Stimulated activated CD8-positive, alpha-beta memory T cell treated with anti-CD3 and anti-CD28 coated beads, Interleukin-7, amount 100 ng/mL, for 24 hours (primary cell): ENCODE measurements at places on chromosomes 2 and 18.

DNA sequence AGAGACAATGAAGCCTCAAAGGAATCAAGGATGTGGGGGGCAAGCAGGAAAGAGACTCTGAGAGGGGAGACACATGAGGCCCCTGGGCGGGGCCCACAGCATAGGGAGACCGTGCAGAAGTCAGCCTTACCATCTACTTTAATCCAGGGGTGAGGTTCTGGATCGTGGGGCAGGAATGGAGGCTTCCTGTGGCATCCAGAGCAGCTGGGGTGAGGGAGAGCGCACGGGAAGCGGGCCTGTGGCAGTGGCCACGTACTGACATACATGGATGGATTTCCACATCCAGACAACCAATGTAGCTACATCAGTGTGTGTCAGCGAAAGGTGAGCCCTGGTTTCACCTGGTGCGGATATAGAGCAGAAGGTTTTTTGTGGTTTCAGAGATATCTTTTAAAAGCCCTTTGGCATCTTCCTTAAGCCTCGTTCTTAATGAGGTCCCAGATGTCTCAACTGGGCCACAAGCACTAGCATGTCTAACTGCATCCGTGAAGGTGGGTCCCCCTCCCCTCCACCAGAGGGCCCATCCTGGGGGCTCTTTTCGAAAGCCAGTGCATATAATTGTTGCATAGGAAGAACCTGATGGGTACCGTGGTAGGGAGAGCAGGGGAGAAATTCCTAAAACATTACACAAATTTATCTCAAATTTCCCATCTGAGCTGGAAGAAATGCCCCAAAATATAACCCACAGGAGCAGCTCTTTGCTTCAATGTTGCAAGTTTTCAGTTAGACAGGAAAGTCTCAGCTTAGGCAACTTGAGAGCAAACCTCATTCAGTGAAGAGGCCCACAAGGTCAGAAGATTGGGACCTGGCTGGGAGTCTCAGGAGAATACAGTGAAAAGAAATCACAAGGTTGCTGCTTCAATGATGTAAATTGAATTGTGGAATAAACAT is 90.9 kb downstream of the SP3 start:
- no peak for DNase-seq

- no peak for DNase-seq
Observed at GRCh38 chr2:46367286-46367685, 70.1 kb downstream of the EPAS1 start.

- DNase-seq = no peak
Observed at GRCh38 chr2:65130664-65131175, 814 bp upstream of the RAB1A start.

DNA sequence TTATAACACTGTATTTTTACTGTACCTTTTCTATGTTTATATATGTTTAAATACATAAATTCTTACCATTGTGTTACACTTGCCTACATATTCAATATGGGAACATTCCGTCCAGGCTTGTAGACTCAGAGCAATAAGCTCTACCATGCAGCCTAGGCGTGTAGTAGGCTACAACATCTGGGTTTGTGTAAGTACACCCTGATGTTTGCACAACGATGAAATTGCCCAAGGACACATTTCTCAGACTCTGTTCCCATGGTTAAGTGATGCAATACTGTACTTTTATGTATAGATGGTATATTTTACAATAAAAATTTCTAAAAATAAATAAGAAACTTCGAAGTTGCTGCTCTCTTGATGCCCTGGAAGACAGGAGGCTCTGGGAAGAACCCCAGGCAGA is 38.4 kb downstream of the YPEL5 start:
- no peak for DNase-seq

GRCh38 chr18:26618135-26618534 is 69.8 kb upstream of the KCTD1 start:
- no peak for DNase-seq

DNA sequence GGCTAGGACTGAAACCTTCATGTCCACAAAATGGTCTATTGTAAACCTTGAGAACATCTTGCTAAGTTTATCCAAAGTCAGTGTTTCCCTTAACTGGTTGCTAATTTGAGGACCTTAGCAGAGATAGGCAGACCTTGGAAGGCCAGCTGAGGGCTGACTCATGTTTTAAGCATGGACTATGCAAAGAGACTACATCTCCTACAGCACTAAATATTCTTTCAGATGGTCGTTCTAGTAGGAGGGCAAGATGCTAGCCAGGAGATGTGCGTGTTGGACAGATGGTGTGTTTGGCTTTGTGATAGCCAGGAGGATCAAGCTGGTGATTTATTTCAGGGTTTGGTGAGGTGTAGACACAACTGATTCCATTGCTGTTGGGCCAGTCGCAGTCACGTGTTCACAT is 75.8 kb downstream of the NRP2 start:
- no peak for DNase-seq

DNA sequence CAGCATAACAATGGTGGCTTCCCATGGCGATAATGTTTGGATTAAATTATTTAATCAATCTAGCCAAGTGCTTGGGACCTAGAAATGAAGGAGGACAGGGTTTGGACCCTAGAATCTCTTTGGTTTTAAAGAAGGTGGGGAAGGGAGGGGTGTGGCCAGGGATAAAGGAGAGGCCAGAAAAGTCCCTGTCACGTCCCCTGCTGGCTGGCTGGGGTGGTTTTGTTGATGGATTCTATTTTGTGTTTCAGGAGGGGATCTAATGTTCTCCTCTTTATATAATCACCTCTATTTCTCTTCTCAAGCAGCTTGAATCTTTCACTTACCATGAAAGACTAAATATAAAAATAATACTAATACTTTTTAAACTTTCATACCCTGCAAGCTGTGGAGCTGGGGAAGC is 52.6 kb upstream of the GALR1 start:
- no peak for DNase-seq

DNA sequence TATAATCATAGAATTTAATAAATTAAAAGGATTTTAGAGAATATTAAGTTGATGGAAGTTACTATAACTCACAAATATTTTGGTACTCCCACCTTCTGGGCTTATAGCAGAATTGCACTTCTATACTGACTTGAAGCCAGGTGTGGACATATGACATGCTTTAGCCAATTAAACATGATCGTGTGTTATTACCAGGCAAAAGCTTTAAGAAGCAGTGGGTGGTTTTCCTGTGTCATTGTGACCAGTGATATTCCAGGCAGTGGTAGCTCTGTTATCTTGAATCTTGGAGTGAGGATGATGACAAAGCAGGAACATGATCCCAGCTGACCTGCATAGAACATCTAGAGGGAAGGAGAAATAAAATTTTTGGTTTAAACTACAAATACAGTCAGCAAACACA is 370.9 kb upstream of the ZEB2 start:
- no peak for DNase-seq

GRCh38 chr2:58973811-58974281 is 732.7 kb upstream of the FANCL start:
- no peak for DNase-seq

DNA sequence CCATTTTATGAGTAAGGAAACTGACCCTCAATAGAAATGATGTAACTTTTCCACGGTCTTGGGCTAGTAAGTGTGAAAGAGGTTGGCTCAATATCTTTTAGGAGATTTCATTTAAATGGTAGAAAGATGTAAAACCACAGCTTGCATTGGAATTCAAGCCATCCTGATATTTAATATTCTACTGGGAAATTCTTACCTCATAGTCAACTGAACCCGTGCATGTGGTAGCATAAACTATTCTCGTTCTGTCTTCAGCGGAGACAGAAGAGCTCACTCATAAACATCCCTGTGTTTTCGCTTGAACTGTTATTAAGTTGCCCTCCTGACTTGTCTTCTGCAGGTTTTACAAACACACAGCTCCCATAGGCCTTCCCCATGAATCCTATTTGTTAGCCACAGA is 8.5 kb upstream of the SPATS2L start:
- no peak for DNase-seq

DNA sequence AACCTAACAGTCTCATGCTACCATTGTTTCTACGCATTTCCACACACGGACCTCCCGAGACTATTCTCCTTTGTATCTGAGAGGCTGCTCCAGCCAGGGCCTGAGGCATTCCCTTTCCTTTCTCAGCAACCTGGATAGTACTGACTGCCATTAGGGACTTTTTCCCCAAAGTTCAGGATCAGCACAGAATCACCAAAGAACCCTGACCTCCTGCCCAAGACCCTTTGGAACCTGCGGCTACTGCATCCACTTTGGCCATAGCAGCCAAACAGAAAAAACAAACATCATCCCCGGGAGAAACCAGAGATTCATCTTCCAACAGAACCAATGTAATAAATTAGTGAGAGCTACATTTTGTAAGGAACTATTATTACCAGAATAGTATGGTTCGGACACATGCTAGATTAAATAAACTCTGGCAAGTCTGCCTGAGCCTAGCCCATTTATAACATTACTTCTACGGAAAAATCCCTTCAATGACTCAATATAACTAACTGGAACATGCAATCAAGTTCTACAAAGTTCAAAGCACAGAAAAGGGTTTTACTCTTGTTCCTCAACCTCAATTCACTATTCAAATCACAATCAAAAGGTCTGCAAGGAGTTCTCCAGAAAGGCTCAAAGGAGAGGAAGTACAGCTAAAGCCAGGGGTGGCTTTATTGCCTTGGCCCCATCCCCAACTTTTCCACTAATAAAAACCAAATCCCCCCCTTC is 51.8 kb downstream of the LPIN2 start:
- no peak for DNase-seq

- DNase-seq = no peak
Observed at GRCh38 chr2:58055033-58055786, 8.6 kb downstream of the VRK2 start.

GRCh38 chr2:17644997-17645720 is 104.7 kb downstream of the VSNL1 start:
- no peak for DNase-seq

DNA sequence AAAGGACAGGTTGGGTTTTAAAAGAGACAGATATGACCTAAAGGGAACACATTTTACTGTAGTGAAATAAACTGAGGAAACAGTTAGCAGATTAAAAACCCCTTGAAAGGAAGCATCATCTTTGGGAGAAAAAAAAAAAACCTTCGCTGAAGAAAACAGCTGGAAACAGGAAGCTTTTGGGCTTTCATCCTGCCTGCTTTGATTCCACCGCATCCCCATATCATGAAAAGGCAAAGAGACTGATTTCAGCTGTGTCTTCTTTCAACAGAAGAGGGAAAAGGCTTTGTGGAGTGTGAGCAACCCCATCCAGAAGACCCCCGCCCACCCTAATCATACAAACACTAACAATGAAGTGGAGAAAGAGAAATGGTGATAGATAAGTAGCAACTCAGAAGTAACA is 86.4 kb downstream of the TCF4 start:
- DNase-seq = no peak

- DNase-seq = no peak
Observed at GRCh38 chr2:158967114-158967730, 1.2 kb upstream of the TANC1 start.

- DNase-seq = no peak
Observed at GRCh38 chr2:76027761-76028160, 317.0 kb upstream of the GCFC2 start.

GRCh38 chr2:43169099-43169945 is 57.1 kb downstream of the ZFP36L2 start:
- no peak for DNase-seq

DNA sequence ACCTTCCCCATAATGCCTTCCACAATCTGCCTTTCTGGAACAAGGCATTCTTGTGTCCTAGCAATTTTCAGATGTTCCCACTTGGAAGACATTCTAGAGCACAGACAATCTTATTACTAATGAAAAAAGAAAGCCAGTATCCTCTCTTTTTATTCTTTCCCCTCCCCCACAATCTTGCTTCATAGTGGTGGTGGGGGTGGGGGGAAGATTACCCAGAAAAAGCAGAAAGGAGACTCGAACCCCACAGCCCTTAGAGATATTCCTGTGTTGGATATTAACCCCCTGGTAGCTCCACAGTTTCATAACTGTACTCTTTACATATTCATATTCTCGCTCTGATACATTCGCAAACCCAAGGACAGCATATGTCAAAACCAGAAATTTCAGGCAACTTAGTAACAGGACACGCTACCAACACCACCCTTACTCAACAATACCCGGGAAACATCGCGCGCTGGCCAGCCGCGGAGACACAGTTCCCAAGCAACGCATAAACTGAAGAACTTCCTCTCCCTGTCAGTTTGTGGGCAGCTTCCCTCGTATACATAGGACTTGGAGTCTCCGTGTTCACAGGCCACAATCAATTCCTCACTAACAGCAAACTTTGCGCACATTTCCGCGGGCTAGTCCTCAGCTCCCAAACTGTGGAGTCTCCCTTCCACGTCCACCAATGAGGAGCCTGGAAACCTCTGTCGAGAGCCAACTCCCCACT is 793 bp downstream of the NR4A2 start:
- DNase-seq = no peak
